ENCODE measurements at places on chromosomes 3 and 15.
A peak's percentile ranks its signal among the peaks of the same experiment; 100 is the strongest.

GRCh38 chr3:64856106-64856505 is 168.3 kb upstream of the ADAMTS9 start:
- DNase-seq: no peak

- DNase-seq: no peak
Observed at GRCh38 chr15:69223083-69223813, 62.8 kb downstream of the GLCE start.

DNA sequence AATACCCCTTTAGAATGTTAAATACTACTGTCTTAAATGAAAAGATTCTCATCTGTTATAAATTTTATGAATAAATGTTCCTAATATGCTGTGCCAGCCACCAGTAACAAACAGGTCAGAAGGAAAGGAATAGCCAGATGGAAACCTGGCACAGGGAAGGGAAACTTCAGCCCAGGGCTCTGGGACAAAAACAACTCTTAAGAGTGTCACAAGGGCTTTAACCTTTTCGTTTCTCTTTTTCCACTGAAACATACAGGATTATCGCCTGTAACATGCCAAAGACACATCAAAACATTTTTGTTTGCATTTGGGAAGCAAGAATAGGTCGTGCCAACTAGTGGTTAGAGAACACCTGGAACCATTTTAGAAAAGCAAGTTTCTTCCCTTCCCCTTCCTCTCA is 109.0 kb upstream of the NEDD4 start:
- no peak for DNase-seq

GRCh38 chr3:170107941-170108340 is 70.1 kb downstream of the GPR160 start:
- no peak for DNase-seq

DNA sequence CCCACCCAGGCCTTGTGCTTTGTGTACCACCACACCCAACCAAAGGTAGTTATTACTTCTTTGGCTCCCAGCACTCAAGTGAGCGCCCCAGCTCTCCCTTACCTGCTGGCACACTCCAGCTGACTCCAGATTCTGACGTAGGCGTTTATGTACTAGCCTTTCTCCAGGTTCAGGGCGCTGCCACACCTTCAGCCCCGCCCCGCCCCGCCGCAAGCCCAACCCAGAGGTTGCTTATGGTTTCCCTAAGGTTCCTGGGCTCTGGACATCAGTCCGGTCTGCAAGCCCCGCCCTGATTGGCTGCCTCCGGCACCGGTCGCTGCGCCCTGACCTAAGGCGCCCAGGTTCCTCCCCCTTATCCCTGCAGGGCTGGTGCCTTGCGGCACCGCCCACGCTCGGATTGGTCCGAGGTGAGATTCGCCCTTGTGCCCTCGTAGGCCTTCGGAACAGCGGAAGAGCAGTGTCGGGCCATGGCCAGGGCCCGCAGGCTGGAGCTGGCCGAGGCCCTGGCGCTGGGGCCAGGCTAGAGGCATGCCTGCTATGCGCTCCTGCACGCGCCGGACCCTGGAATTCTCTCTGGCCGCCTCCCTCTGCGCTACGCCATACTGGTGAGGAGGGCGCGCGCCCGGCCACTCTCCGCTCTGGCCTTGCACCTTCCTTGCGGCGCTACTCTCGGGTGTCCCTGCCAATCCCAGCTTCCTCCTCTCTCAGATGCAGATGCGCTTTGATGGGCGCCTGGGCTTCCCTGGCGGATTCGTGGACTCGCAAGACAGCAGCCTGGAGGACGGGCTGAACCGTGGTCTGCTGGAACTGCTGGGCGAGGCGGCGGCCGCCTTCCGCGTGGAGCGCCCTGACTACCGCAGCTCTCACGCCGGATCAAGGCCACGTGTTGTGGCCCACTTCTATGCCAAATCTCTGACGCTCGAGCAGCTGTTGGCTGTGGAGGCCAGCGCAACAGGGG is 19.8 kb upstream of the NUDT16 start:
- DNase-seq: peak; percentile 15

DNA sequence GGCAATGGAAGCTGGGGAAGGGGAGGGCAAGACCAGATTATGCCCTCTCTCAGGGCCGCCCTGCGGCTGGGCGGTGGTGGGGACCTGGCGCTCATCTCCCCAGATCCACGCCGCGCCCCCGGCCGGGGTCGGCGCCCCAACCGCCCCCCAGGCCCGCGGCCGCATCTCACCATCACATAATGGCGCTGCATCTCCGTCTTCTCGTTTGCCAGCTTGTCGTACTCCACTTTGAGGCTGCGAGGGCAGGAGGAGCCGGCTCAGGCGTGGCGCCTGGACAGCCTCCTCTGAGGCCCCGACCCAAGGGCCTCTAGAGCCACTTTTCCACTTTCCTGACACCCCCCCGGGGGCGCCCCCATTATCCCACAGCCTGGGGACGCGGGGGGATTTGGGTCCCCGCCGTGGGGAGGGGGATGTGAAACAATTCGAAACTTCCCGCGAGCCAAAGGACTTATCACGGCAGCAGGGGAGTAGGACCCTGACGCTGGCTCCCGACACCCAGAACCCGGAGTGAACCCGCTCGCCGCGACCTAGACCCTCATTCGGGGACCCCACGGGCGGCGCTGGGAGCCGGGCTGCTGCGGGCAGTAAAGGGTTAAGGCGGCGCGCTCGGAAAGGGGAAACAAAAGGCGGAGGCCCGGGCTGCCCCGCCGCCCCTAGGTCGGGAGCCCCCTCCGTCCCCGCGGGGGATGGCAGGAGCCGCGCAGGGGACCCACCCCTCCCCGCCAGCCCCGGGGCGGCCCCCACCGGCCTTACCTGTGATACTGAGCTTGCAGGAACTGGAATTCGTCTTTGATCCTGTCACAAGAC is 2.1 kb downstream of the TLE3 start:
- DNase-seq: peak; percentile 39

Measured in activated T-cell treated with anti-CD3 and anti-CD28 coated beads for 48 hours (primary cell).